ENCODE measurements at places on chromosomes 4 and X.

DNA sequence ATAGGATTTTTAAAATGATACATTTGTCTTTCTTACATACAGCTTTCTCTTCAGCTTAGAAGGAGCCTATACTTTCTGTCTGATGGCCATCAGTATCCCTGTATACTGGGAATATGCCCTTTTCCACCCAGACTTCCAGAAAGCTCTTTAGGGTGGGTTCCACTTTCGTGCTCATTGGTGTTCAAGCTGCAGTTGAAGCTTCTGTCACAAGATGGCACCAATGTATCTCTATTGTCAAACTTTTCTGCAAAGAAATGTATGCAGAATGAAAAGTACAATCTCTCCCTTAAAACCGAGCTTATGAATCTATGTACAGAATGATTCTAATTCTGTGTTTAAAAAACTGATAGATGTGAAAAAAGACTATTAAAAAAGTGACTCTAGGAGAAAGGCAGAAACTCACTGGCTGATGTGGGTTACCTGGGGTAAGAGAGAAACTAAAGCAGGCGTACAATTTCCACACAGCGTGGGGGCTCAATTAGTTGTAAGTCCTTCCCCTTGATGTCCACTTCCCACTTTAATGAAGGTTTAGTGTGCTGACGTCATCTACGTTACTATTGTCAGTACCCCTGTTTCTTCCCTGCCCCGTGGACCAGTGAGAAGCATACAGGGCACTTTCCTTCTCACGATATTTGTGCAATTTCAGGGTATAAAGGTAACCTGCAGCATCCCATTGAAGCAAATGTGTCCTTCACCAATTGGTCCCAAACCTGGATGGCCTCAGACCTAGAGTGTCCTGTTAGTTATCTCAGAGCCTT, 57.3 kb upstream of the TCEAL2 start:
- peak; percentile 38 for DNase-seq

DNA sequence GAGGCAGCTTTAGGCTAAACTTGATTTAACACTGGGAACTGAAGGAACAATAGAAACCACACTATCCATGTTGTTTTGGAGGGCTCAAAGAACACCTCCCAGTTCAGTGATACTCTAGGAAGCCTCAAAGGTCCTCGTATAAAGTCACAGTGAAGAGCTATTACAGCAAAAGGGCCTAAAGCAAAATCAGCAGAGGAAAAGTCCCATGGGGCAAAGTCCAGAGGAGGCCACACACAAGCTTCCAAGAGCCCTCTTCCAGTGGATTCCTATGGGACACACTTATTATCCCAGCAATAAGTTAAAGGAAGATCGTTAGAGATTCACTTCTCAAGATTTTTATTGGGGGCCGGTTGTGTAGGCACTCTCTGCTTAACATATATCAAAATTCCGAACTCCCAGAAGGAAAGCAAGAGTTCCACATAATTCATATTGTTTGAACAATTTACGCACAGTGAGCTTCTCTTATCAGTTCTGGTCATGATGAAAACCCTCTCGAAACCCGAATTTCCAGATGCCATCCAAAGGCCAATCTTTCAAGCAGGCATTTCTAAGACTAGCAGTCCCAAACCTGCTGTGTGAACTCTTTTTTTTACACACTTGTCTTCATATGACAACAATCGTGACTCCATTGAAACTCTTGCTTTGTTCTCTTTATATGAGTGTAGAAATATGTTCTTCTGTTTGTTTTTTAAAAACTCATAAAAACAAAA, 53.7 kb downstream of the ANXA5 start:
- no peak for DNase-seq

DNA sequence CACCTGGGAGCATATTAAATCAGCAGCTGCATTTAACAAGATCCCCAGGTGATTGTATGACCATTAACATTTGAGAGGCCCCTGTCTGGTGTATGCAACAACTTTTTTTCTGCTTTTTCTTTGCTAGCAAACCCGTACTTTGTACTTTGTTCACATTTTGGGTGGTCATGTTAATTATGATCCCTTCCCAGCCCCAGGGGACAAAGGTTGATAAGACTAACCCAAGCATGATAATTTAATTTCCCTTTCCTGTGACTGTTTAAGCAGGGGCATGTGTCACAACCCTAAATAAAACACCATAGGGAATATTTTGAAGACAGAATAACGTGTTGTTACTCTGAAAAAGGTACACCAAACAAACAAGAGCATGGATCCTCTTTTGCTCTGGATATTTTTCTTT, 332.0 kb downstream of the PCDH18 start:
- no peak for DNase-seq

GRCh38 chrX:5829060-5829459, 399.6 kb downstream of the NLGN4X start:
- no peak for DNase-seq

- no peak for DNase-seq
Observed at GRCh38 chr4:16931339-16932305, 33.2 kb upstream of the LDB2 start.

- peak; percentile 59 for DNase-seq
Observed at GRCh38 chr4:126701756-126702155, 931.0 kb upstream of the INTU start.

- peak; percentile 8 for DNase-seq
Observed at GRCh38 chrX:31449965-31450364, 378.1 kb upstream of the FTHL17 start.

DNA sequence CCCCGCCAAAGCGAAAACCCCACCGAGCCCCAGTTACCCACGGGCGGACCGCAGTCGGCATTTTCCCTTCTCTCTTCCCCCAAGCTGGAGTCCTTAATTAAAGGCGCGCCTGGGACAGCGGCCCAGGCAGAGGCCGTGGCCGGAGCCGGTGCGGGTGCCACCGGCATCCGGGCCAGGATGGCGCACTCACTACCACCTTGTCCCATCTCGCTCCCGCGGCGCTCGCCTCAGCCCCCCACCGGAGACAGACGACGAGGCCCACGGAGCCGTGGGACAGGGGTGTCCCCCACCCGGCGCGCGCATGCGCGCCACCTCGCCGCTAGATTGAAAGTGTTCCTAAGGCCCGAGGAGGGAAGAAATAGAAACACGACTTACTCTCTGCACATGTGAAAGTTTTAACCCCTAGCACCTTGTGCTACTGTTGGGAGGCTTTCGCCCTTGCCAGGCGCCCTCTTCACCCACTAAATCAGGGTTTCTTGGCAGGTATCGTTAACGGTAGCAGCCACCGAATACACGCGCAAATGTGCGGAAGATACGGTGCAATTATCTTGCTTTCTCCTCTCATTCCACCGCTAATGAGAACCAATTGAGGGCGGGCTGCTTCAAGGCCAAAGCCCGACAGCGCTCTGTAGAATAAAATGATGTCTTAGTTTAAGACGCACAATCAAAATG, 64.3 kb upstream of the CCDC160 start:
- no peak for DNase-seq

DNA sequence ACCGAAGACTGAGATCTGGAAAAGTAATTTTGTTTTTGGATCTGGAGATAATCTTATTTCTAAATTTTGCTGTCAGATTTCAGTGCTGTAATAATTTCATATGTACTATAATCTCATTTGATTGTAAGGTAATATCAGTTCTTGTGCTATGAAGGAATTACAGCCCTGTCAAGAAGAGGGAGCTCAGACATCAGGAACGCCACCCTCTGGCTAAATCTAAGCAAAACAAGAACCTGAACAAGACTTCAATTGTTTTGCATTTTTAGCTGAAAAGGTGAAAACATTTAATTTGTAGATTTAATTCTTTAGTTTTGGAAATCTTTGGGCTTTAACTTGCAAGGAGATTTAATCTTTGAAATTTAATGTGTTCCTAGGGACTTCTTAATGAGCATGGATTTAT, 525.4 kb upstream of the HS3ST1 start:
- DNase-seq, result peak; percentile 52

- DNase-seq, result no peak
Observed at GRCh38 chr4:143745874-143746273, 45.4 kb upstream of the FREM3 start.

DNA sequence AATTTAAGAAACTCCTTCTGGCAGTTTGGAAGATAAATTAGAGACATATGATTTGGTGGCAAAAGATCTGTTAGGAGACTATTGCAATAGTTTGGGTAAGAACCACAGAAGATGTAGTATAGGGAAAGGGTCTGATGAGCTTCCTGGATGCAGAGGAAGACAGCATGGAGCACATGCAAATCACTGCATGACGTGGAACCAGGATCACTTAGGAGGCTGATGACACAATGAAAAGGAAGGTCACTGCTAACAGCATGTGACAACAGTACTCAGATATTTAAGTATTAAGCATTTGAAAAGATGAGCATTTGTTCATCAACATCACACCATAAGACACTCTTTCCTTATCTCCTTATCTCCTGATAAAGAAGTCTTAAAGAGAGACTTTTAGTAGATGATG, 167.8 kb upstream of the LDB2 start:
- no peak for DNase-seq

- DNase-seq, result peak; percentile 48
Observed at GRCh38 chr4:35934320-35934981, 309.9 kb downstream of the ARAP2 start.

- DNase-seq, result no peak
Observed at GRCh38 chr4:2623442-2623841, 87.0 kb downstream of the FAM193A start.

GRCh38 chr4:1367936-1368289, 20.9 kb downstream of the UVSSA start:
- DNase-seq, result no peak

All from MCF 10A (cell line).